NCI-H748 treated with DMSO at 0.1 percent for 48 hours (cell line): ENCODE measurements at places on chromosomes 1 and 21.
A peak's percentile ranks its signal among the peaks of the same experiment; 100 is the strongest.

DNA sequence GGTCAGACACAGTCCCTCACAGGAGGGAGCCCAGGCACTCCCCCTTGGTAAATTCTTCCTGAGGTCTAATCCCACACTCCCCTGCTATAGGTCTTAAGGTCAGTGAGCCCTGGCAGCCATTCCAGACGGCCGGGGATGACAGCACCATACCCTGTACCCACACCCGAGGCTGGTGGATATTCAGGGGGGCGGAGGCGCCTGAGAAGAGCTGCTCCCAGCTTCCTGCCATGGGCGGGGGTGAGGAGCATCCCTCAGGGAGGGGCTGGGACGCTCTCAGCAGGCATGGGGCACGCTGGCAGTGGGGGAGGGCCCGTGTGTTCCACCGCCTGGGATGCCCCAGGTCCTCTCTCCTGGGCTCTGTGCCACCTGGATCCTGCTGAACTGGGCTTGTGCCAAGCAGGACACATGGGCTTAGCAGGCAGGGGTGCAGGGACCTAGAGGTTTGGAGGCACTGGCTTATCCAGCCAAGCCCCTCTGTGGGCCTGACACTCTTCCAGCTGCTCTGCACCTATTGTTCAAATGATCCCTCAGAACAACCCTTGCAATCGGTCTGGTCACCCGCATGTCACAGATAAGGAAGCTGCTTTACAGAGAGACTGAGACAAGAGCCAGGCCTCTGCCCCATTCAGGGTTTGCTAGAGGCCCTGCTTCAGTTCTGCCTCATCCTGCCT lies 5.7 kb upstream of the ADGRB2 start:
- DNase-seq, result no peak

DNA sequence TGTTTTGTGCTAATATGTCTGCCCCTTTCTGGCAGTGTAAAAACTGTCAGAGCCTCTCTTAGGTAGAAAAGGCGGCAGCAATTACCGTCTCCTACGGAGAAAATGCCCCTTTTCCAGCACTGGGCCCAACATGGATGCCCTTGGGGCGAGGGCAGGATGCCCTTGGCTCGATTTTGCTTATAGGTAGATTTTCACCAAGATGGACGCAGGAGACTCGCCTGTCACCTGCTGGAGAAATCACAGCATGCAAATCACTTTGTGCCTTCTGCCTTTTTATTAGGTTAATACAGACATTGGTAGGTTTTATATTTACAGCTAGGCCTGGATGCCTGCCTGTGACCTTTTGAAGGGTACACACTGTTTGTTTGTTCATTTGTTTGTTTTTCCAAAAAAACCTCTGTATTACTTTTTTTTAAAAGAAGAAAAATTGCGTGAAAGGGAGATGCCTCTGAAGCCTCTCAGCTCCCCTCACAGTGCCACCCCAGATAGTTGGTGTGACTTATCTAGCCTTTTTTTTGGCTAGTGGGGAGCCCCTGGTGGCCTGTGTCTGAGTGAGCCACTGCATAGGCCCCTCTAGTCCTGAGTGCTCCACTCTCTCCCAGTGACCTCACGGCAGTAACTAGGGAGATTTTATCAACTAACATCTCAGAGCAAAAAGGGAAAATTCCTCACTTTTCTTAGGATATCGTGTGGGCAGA lies 2.5 kb downstream of the ATP1B1 start:
- no peak for DNase-seq

DNA sequence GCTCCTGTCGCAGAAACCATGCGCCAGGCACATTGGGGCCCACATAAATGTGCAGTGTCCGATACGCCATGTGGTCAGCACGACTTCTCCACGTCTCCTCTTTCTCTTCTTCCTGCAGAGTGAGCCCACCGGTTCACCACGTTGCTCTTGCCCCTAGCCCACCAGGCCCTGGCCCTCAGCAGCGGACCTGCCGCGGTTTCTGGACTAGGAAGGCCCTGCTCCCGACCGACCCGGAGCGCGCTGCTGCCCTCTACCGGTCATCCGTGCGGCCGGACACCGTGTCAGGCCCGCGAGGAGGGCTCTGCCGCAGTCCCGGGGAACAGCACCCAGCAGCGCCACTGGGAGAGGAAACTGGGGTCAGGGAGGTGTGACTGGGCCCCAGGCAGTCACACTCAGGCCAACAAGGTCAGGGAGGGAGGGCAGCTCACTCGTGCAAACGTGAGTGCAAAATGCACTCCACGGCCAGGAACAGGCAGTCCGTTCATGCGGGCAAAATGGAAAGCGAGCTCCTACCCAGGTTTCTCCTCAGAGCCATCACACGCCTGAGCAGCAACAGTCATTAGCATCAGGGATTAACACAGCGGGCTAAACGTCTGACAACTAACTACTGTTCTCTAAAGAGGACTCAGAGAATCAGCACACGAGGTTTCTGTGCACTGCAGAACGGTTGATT lies 13.7 kb downstream of the TLR5 start:
- DNase-seq, result no peak

GRCh38 chr1:46394872-46395465 lies 852 bp downstream of the FAAH start:
- DNase-seq, result no peak

DNA sequence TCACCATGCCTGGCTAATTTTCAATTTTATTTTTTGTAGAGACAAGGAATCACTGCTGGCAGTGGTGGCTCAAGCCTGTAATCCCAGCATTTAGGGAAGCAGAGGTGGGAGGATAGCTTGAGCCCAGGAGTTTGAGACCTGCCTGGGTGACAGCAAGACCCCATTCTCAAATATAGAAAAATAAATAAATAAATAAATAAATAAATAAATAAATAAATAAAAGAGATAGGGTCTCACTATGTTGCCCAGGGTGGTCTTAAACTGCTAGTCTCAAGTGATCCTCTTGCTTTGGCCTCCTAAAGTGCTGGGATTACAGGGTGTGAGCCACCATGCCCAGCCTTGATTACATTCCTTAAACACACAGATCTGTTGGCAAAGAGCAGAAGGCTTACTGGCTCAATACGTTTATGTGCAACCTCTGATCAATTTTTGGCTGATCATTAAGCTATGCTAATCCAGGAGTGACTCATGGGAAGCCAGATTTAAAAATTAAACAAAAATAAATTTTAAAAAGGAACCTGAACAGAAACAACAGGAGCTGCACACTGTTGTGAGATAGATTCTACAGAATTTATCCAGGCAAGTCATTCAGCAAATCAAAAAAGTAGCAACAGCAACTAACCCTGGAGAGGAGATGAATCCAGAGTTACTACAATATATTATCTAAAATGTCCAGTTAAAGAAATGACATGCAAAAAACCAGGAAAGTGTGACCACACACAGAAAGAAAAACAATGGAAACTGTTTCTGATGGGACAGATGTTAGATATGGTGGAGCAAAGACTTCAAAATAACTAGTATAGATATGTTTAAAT lies 79.4 kb downstream of the RPE65 start:
- DNase-seq, result no peak

GRCh38 chr1:90753556-90753955 lies 36.5 kb upstream of the BARHL2 start:
- DNase-seq, result peak; percentile 43

- no peak for DNase-seq
Observed at GRCh38 chr1:20602851-20603450, 14.1 kb downstream of the CDA start.

DNA sequence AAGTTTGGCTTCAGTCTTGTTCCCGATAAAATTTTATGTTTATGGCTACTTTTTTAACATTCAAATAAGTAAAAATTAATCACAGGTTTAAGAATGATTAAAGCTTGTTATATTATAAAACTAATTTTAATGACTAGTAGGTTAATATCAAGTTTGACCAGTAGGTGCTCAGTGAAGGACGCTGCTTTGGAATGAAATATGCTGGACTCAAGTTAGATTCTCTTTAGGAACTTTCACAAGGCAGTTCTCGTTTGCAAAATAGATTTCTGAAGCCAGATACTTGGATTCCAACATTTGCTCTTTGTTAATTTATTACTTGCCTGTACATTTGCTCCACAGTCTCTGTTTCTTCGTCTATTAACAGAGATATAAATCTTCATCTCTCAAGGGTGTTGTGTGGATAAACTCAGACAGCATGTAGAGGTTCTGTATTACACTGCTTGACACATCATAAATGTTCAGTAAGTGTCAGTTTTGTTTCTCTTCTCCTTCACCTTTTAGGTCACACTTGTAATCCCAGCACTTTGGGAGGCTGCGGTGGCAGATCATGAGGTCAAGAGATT lies 432.8 kb upstream of the CHRM3 start:
- no peak for DNase-seq

GRCh38 chr1:244948416-244948815 lies 84.1 kb upstream of the HNRNPU start:
- DNase-seq, result no peak

- no peak for DNase-seq
Observed at GRCh38 chr1:212554401-212554800, 54.2 kb upstream of the ATF3 start.

DNA sequence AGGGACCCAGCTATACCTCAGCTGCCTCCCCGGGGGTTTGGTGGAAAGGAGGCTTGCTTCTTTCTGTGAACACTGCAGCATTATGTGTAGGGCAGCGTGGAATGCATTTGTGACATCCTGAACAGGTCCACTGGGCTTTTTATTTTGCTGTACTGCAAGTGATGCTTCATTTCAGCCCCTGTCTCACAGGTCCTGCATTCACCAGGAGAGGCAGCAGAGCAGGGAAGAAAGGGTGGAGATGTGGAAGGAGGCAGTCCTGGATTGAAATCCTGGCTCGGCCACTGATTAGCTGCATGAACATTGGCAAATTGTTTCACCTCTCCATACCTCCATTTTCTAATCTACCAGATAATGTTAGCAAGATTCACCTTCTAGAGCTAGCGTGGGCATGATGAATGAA lies 77.9 kb upstream of the ZBTB18 start:
- no peak for DNase-seq

DNA sequence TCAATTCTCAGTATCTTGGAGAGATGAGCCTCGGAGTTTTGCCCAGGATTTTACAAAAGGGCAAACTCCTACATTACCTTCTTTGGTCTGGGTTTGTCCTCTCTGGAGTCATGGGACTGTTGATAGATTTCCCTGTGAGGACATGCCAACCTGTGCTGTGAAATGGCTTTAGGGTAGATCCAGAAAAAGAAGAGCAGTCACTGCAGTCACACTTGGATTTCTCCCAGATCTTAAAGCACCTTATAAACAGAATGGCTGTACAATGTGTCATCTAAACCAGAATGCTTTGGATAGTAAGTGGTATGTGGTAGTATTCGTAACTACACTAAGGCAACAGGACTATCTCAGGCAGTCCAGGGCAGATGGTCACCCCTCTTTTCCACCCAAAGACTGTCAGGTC lies 1.9 kb upstream of the CSRP1 start:
- DNase-seq, result no peak

GRCh38 chr1:59766227-59766855 lies 48.4 kb upstream of the HOOK1 start:
- DNase-seq, result no peak

DNA sequence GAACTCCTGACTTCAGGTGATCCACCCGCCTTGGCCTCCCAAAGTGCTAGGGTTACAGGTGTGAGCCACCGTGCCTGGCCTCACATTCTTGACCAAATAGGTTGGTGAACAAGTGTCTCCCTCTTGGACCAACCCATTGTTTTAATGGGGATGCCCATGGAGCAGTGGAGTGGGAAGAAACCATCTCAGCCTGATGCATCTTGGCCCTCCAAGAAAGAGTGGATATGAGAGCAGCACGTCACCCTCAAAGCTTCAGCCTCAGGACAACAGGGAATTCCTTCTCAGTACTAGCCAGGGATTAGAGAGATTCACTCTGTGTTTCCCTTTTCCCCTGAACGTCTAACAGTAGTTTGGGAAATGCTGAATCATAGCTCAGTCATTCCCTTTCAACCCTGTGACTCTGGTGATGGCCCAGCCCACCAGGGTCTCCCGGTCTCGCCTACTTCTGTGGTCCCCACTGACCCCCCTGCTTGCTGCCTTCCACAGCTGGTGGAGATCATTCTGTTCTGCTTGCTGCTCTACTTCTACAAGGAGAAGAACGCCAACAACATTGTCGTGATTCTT lies 37.4 kb downstream of the NIPAL3 start:
- no peak for DNase-seq

DNA sequence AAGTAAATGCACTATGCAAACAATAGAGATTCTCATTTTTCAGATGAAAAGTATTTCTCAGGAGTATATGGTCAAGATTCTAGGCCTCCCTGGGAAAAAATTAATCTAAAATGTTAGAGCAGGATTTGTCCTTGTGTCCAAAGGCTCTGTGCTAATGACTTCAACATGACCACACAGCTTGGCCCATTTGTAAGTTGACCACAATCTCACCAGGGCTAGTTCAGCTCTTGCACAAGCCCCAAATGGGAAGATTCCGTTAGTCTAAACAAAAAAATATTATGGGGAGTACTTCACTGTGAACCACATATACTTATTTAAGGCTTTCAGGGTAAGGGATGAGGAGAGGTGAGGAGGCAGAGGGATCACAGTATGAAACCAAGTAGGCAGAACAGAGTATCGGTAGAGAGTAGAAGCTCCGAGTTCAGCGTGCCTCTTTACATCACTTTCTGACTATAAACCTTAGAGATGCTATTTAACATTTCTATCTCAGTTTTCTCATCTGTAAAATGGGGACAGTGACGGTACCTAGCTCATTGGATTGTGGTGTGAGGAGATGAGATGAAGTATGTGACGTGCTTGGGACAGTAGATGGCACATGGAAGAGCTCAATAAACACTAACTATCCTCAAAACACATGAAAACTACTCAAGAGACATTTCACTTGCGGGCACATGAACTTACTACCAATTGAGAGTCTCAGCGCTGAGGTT lies 37.8 kb upstream of the CTTNBP2NL start:
- no peak for DNase-seq

GRCh38 chr1:206097381-206097780 lies 19.8 kb downstream of the AVPR1B start:
- no peak for DNase-seq

DNA sequence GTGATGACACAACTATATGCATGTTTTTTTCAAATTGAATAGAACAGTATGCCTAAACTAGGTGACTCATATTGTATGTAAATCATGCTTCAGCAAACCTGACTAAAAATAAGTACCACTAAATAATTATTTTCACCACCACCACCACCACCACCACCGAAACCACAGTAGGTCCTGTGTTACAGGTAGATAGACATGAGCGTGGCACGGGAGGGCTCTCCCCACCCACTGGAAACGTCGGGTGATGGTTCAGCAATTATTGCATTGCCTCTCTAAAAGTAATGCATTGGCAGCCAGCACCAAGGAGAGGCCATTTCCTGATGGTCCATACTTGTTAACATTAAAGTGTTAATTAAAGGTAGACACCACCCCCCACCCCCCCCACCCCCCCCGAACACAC lies 297.0 kb upstream of the NCAM2 start:
- no peak for DNase-seq

GRCh38 chr1:67626090-67626860 lies 58.7 kb upstream of the GADD45A start:
- no peak for DNase-seq

GRCh38 chr1:39735731-39736130 lies 3.0 kb upstream of the PPIE start:
- no peak for DNase-seq
